Uterus (tissue), 4 donors: ENCODE measurements at places on chromosomes 4 and X. TPM values are rescaled to one million over a fixed set of nuclear protein-coding genes. Genes with fewer than 3 reads are reported as not detected.

- no peak for DNase-seq
These were observed 405.3 kb downstream of the MID1IP1 start for GRCh38 chrX:39206399-39207145.

- no peak for DNase-seq
These were observed 365.8 kb upstream of the TENM3 start for GRCh38 chr4:181877329-181877848.

GRCh38 chr4:169253904-169254303 lies 16.9 kb downstream of the SH3RF1 start:
- no peak for DNase-seq

GRCh38 chr4:172822331-172822730 lies 346.3 kb upstream of the GALNT7 start:
- DNase-seq: no peak

The RNF212 gene
- 8.1 TPM for total RNA-seq
